ENCODE measurements at places on chromosomes 7 and 10.

DNA sequence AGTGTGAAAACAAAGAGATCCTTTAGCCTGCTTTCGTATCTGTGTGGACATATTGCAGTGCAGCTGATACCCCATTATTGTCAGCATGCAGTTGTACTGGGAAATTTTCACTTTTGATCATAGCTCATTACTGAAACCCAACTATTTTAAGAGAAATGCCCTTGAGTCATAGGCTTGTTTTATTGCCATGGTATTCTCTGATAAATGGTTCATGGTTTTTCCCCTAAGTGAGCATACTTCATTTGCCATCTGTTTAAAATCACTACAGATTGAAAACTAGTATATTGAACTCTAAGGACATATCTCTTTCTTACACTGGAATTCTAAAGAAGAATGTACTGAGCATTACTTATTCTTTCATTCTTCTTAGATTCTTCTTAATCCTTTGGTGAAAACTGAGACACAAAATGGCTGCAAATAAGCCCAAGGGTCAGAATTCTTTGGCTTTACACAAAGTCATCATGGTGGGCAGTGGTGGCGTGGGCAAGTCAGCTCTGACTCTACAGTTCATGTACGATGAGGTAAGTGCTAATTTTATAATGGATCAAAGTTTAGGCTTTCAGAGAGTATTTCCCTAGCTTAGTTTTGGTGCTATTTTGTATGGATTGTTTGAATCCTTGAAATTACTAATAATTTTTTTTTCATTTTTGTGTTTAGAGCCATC lies 63.0 kb downstream of the RALA start:
- DNase-seq = no peak

GRCh38 chr7:155746188-155746587 lies 66.1 kb downstream of the SHH start:
- DNase-seq = no peak

- no peak for DNase-seq
Observed at GRCh38 chr10:18021725-18022480, 70.2 kb downstream of the SLC39A12 start.

DNA sequence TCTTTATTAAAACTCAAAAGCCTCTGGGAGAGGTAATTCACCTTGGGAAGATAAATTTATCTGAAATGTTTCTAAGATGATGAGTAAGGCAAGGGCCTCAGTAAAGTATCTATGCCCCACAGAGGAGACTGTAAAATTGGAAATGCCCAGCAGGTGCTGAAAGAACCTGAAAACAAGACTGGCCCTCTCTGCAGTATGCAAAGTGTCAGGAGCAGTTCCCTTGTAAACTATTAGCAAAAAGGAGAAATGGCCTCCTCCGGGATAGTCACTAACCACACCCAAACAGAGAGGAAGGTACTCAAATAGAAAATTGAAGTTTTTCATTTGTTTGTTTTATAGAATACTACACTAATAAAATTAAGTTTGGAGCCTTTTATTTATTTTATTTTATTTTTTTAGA lies 81.2 kb downstream of the FZD1 start:
- no peak for DNase-seq

GRCh38 chr7:114969096-114969495 lies 47.2 kb downstream of the MDFIC start:
- DNase-seq = no peak

GRCh38 chr10:113930482-113931057 lies 76.1 kb downstream of the NHLRC2 start:
- DNase-seq = no peak

- DNase-seq = no peak
Observed at GRCh38 chr7:44969701-44970522, 8.9 kb downstream of the MYO1G start.

DNA sequence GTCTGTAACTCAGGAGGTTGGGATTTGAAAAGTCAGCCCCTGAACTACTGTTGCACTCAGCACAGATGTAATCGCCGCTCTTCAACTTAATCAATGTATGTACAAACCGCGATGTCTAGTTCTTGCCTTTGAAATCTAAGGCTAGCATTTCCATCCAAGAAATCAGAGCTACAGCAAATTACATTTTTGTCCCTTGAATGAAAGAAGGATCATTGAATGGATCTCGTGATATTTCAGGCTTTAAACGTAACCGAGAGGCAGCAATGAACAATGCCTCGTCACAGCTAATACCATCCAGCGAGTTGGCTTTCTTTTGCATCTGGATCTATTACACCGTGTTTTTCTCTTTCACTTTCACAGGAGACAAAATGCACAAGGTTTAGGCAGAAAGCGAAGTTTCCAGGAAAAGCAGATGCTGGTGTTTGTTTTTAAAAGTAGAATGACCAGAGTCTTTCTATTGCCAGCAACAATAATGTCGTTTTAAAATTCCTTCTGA lies 5.5 kb downstream of the SKIDA1 start:
- no peak for DNase-seq

DNA sequence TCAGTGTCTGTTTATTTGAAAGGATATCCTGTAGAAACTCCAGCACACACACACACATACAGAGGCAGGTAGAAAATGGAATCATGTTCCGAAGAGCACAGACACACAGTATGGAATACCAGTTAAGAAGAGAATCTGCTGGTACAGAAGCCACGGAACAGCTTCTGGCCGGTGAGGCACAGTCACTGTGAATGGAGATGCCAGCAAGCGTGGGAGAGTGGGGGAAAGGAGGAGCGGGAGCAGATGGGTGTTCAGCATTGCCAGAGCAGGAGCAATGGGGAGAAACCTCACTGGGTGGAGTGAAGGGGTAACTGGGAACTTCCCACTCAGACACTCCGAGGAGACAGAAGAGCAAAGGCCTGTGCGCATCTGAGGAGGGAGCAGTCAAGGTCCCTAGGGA lies 9.5 kb upstream of the IMPDH1 start:
- no peak for DNase-seq

DNA sequence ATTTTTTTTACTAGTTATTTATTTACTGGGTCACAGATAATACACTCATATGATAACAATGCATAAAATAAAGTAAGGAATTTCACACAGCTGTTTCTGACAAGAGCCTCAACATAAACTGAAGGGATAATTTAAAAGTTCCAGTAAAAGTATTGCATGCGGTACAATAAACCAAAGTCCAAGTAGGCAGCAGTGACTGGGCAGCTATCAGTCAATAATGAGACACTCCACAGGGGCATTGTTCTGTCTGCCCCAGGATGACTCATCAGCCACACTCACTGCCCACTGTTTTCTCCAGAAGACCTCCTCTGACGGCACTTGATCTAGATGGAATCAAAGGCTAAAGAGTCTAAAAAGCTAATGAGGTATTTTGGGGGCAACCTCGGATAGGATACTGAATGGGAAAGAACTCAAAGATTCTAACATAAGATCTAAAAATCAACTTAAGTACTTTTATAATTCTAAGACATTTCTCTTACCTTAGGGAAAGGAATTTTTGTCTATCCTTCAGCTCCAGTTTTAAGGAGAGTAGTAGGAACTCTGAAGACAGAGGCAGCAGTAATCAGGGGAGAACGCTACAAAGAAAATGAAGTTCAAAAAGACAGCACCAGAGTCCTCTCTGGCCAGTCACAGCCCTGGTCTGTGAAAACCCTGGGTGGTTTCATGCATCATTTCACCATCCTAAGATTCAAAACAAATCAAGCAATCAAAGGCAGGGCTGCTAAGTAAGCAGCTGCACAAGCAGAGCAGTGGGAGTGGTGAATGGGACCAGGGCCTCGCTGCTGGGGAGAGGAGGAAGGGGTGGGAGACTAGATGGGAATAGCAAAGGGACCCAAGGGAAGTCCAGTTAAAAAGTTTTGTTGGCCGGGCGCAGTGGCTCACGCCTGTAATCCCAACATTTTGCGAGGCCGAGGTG lies 175.1 kb downstream of the AVL9 start:
- no peak for DNase-seq

DNA sequence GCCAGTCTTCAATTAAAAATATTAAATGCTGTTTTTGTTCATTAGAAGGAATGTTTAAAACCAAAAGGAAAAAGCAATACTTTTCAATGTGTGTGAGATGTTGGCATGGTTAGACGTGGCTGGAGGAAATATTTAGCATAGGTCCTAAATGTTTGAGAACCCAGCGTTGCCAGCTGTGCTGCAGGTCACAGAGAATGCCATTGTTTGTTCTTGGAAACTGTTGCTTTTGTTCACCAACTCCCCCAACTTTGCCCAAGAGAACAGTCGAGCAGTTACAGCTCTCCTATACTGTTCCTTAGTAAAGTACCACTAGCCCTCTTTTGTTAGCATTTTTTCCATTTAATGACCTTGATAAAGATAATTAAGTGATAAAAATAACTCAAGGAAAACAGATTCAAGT lies 44.5 kb upstream of the ELMO1 start:
- no peak for DNase-seq
